ENCODE measurements at places on chromosomes 5 and 9.

DNA sequence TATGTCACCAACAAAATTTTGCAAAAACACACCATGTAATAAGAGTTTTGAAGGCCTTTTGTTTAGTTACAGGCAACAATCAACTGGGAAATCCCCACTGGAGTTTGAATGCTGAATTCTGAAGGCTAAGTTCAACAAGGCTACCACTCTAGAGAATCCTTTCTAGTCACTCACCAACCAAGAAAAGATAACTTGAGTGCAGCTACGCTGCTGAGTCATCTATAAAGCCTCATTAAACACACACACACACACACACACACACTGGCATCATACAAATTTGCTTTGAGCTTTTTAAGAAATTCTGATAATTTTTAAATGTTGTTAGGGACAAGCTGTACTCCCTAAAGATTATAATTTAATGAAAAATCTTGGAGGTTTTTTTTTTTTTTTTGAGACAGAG is 219.6 kb downstream of the DENND1A start:
- DNase-seq: no peak

GRCh38 chr9:116800885-116801284 is 113.8 kb downstream of the TRIM32 start:
- no peak for DNase-seq

DNA sequence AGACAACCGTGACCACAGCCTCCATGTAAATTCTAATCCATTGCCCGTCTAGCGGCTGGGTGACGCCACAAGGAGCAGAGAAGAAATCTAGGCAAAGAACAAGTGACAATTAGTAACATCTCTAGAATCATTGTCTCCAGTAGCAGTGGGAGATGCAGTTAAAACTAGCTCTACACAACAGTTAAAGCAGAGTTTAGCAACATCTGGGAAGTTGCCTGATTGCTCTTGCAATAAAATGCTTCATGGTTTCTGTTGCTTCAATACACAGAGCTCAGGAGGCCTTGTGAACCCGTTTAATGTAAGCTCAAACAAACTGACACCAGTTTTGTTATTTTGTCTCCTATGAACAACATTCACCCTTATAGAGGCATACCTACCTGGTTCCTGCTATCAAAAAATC is 369.8 kb upstream of the PDE4D start:
- no peak for DNase-seq

DNA sequence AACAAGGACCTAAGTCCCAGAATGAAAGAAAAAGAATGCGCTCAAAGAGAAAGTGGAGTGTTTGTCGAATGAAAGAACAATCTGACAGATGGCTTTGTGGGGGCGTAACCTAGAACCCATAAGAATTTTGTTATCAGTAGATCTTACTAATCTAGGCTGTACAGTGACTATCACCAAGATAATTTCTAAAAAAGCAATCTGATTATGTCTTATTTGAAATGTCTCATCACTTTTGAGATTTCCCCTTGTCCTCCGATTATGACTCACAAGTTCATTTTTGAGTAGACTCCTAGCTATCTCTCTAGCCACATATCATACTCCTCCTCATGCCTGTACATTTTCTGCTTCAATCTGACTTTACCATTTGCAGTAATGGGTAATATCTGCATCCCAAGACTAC is 135.6 kb upstream of the SMARCA2 start:
- no peak for DNase-seq

DNA sequence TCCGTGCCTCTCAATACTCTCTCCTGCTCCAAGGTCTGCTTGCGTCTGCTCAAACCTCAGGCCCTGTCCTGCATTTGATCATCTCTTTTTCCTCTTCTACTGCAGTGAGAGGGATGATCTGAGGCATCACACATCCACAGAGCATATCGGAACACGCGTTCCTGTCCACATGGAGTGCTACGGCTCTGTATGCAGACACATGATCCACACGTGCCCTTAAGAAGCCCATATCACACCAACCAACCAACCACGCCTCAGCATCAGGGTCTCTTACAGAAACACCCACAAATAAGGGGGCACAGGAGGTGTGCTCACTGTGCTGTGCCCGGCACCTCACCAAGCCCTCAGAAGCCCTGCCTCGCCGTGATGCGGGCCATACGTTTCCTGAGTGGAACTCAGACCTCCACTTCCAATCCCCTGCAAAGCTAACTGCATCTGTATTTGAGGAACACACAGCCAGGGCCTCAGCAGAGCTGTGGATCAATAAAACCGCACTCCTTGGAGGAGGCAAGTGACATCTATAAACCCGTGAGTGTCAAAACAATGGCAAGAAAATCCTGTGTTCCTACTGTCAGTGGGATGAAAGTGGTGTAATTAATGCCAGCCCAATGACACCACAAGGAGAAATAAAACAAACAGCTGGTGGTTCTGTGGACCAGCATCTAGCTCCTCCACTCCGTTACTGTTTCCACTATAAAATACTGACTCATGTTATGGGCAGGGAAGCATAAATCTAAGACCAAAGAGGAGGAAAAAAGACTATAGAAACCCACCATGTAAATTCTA is 40.4 kb downstream of the AK8 start:
- DNase-seq: no peak

- no peak for DNase-seq
Measured at GRCh38 chr5:132812781-132813598, at the start of gene SOWAHA. SOWAHA (plus strand) TSS chr5:132813302; CDS start chr5:132813622, 320 bp downstream.

DNA sequence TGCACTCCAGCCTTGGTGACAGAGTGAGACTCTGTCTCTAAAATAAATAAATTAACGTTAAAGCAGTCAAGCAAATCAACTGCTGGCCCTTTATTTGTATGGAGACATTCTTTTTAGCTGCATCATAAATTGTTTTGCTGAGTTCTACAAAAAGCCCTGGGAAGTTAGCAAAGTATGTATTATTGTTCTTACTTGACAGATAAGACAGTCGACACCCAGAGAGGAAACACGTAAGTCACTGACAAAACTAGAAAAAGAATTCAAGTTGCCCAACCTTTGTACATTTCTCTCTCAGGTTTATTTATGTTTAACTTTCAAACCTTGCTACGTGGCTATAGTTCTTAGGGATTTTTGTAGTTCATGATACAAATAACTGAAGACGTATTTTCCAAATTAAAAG is 40.4 kb upstream of the MACIR start:
- no peak for DNase-seq

GRCh38 chr5:115531380-115531779 is 13.2 kb downstream of the FEM1C start:
- no peak for DNase-seq

DNA sequence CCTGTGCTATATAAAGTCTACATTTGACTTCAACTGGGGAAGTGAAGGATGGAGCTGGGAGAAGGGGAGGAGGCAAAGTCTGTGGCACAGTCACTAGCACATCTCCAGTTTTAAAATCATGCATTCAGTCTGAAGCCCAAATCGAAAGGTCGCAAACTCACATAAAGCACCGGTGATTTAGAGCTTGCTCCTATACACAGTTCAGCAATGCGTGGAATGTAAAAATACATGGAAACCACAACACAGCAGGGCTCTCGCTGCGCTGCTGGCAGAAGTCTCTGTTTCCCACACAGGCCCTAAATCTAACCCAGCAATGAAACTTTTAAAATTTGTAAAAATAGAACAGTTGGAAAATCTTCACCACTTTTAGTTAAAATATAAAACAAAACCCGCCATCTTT is 68.2 kb downstream of the EBF1 start:
- no peak for DNase-seq

- DNase-seq: peak; percentile 77
Measured at GRCh38 chr5:75717082-75717922, at the start of gene POC5. POC5 (minus strand) TSS chr5:75717437; CDS start chr5:75712937, 4,500 bp downstream.

- no peak for DNase-seq
Measured at GRCh38 chr9:121529237-121529987, 29.8 kb upstream of the GGTA1 start.
